ENCODE measurements at places on chromosomes 7 and 10.

GRCh38 chr10:85614566-85614965 lies 752.0 kb downstream of the GRID1 start:
- no peak for DNase-seq

DNA sequence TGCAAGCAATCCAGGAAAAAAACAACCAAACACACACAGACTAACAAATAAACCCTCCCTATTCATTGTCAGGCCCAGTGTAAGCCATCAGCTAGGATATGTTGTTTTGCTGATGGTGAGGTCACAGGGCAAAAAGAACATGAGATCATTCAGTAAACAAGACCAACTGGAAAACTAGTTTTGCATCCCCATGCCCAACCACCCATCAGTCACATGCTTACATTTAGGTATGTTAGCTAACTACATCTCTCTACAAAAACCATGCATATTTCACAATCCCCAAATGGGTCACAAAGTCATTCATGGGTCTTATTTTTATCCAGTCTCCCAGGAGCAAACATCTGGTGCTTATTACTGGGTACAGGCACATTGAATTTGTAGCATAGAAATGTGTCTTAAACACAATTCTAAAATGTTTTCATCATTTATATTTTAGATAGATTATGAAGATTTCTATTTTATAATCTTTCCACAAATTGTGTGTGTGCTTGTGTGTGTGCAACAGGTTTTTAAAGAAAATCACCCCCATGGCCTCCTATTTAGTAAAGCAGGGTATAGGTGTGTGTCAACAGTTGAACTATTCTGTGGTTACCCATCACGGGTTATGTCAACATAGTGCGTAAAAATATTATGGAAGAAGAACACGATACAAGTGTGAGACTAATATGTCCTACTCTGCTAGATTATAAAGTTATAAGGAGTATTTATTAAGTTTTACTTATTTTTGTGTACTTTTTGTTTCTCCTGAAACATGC lies 103.8 kb upstream of the AKR1E2 start:
- no peak for DNase-seq

GRCh38 chr7:44759246-44759645 lies 10.6 kb downstream of the ZMIZ2 start:
- no peak for DNase-seq

DNA sequence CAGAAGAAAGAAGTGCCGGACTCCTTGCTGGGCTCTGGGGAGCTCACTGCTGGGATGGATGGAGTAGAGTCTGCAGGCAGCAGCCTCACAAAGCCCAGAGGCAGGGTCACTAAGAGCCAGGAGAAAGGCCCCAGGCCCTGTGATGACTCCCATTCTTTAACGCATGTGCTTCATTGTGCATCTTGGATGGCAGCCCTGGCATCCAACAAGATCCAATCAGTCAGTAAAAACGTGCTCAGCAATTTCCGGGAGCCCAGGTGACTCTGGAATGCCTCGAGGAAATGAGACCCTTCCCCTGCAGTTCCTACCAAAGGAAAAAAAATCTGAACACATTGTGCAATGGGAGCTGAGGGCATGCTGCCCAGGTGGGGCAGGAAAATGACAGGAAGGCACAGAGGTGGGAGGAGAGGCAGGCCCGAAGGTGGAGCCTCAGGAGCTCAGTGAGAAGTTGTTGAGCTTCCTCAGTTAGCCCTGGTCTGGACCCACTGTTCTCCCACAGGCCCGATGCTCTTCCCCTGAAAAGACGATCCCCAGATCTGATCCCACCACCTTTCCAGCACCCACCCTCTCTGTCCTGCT lies 60.7 kb upstream of the TMEM72 start:
- no peak for DNase-seq

DNA sequence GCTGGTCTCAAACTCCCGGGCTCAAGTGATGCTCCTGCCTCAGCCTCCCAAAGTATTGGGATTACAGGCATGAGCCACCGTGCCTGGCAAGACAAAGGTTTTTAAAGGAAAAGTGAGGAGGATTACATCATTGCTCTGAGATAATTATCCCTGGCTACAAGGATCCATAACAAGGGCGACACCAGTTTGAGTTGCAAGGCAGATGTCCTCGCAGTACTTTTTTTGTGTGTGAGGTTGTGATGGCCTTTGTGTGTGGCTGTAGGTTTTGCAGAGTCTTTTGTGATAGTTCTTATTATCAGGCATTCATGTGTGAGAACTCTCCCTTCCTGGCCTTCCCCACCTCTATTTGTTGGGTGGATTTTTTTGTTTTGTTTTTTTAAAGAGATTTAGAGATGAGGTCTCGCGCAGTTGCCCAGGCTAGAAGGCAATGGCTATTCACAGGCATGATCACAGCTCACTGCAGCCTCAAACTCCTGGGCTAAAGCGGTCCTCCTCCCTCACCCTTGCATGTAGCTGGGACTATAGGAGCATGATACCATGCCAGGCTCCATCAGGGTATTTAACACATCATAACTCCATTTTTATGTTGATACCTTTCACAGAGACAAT lies 10.0 kb downstream of the BTBD16 start:
- DNase-seq: no peak

GRCh38 chr7:100044718-100045117 lies 4.9 kb upstream of the ZSCAN21 start:
- DNase-seq: no peak

DNA sequence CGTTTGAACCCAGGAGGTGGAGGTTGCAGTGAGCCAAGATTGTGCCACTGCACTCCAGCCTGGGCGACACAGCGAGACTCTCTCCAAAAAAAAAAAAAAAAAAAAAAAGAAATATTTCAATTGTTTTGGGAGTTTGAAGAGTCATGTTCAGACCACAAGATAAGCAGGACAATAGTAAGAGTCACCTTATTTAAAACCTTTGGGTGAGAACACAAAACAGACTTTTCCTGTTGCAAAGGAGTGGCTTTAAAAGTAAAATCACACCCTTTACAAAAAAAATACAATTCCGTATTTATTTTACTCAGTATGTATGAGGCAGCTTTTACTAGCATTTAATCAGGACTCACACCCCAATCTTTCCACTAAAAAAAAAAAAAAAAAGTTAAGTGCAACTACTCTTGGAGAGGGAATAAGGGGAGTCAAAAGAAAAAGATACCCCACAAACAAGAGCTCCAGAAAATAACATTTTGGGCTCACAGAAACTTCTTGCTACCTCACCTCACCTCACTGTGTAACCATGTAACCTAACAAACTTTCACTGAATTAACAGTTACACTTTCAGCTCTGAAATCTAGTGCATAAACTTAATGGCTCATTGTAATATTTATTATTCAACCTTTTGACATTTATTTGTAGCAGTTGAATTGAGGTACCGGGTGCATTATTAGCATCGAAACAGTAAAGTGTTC lies 11.2 kb downstream of the SKIDA1 start:
- DNase-seq: no peak

DNA sequence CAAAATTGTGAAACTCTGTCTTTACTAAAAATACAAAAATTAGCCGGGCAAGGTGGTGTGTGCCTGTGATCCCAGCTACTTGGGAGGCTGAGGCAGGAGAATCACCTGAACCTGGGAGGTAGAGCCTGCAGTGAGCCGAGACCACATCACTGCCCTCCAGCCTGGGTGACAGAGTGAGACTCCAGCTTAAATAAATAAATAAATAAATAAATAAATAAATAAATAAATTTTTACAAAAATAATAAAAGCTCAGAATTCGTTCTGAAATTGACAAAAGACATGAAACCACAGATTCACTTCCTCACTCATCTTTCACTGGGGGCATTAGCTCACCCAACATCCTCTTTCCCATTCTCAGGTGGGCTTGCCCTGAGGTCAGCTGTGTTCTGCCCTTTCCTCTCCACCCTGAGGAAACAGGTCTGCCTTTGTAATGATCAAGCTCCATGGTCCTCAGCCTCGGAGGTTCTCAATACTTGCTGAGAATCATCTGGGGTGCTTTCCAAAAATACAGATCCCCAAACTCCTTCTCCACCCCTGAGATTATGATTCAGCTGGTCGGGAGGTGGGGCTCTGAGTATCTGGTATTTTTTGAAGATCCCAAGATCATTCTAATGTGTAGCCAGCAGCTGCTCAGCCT lies 29.2 kb upstream of the APBB1IP start:
- DNase-seq: no peak

DNA sequence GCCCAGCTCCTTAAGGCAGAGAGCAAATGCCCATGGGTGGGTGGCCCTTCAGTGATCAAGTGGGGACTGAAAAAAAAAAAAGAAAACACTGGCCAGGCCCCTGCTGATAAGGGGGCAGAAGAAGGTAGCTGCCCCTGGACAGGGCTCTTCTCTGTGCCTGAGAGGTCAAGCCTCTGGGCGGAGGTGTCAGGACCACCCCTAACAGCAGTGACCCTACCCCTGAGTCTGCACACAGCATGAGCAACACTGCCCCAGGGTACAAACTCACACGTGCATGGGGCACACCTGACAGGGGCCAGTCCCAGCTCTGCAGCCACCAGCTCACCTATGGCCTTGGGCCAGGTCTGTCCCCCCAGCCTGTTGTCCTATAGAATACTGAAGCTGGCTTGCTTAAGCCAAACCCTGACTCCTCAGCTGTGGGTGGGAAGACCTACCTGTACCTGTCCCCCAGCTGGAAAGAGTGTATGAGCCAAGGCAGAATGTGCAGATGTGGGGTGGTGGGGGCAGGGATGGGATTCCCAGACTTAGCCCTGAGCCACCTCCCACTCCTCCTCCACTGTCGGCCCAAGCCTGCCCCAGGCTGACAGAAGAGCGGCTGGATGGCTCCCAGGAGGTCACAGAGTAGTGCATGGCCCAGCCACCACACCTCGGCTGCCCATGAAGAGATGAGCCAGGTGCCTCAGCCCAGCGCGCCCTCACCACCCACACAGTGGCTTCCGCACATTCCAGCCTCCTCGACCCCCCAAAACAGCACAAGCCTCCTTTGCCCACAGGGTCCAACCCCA lies 23.7 kb downstream of the KCNH2 start:
- no peak for DNase-seq

GRCh38 chr10:5165738-5166137 lies 19.2 kb downstream of the AKR1C8 start:
- no peak for DNase-seq

DNA sequence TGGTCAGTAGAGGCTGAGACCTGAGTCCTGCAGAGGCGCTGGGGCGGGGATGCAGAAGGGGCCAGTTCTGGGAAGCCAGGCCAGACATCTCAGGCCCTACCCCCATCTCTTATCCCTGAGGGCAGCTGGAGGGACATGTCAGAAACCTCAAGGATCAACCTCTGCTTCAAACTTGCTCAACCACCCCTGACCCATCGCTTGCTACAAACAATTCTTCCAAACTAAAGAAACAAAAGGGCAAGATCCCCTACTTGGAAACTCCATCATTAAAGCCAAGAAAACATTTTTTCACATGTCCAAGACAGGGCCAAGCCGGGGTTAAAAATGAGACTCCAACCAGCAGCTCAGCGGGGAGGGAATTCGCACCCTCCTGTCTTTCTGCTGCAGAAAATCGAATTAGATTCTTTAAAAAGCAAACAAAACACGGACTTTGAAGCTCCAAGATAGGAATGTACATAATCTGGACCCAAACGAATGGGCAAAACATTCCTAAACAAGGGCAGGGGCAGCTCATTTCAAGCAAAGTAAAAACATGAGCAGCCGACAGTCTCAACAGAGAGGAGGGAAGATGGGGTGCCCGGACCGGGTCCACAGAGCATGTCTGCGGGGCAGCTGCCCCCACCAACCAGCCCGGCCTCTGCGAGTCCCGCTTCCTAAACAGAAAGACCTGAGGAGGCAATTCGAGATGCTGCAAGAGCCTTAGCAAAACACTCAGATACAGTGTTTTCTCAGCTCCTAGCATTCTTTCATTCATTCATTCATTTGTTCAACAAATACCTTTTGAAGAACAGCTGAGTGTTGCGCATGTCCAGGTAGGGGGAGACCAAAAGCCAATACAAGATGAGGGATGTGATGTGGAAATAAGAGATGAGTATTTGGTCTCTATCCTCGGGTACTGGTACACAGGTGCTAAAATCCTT lies 44.8 kb downstream of the CHST15 start:
- DNase-seq: no peak

DNA sequence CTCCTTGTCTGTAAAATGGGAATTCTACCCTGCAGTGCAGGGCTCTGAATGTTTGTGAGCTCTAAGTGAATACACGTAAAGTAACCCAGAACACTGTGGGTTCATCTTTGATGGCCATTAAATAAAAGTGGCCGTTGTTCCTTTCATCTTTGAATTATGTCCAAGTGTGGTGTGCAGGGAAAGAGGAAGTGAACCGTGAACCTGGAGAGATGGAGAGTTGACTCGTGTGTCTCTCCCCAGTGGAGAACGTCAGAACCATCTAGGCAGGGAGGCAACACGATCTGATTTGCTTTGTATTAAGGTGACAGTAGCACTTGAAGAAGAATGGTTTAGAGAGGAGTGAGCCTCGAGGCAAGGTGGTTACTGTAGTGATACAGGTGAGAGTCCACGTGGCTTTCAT lies 93.5 kb upstream of the GJD4 start:
- no peak for DNase-seq

DNA sequence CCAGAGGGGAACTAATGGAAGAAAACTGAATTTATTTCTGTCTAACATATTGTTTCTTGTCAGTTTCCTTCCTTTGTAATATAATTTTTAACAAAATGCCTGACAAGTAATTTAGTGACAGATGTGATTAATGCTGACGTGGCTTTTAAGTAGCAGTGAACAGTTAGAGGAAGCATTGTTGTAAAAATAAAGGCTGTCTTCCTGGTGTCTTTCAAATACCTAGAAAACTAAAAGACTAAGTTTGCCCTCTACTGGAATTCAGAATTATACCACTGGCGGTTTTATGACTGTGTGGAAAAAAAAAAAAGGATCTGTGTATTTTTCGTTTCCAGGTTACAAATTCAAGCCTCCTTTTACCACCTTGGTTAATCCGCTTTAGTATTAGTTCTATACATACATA lies 217.1 kb upstream of the DPP6 start:
- no peak for DNase-seq

DNA sequence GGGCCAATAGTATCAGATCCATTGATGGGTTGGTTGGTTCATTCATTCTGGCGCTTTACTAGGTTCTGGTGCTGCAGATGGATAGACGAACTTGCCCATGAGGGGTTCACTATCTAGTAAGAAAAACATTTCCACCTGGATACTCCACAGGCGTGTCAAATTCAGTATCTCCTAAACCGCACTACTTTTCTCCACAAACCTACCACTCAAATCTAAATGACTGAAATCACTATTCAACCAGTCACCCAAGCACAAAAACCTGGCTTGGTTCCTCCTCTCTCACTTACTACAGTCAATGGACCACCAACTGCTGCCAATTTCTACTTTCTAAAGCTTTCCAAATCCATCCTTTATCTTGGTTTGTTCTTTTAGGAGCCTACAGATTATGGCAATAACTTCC lies 572 bp downstream of the AGK start:
- no peak for DNase-seq

DNA sequence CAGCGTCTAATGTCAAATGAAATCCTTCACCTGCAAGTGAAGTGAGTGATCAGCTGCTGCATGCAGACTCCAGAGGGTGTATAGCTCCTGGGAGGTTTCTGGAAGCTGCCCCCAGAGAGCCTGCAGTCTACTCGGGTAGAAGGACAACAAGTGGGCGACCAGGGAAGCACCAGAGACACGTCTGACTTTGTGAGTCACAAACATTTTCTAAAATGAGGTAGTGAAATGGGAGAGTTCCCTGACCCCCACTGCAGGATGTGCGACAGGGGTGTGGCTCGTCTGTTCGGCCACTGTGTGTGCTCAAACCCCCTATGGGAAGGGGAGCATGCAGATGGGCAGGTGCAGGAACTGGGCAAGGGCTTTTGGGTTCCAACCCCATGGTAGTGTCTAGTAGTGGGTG lies 177.1 kb upstream of the PRKCQ start:
- DNase-seq: no peak
